ENCODE measurements at places on chromosomes 4 and X.

- no peak for DNase-seq
Measured at GRCh38 chrX:151825925-151826485, 86.7 kb upstream of the MAGEA4 start.

DNA sequence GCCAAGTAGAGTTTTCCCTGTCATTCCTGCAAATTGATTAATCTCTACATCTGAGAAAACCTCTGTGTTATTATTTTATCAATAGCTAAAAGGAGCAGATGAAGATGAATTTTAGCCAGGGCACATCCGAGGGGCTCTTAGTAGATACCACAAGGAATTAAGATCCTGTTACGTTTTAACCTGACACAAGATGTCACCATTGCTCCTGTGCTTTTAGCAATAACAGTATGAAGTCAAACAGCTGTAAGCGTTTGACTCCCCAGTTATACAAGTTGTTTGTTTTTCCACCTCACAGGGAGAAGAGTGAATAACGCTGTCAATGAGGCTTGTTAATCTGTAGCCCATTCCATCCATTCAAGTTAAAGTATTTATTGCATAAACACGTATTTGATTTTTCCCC is 76.0 kb upstream of the AP1S2 start:
- DNase-seq = no peak

DNA sequence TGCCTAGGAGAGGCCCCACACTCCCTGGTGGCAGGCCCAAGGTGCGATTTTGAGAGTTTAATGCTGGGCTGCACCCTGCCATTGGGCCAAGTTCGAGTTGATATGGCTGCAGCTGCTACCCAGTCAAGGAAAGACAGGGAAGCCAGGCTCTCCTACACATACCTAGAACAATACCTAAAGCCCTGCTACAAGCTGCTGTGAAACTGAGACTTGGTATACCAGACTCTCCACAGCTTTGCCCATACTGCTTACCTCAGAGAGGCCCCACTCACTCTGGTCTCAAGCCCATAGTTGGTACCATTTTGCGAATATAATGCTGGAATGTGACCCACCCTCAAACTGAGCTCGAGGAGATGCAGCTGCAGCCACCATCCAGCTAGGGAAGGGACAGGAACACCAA is 147.7 kb upstream of the MAGEB2 start:
- no peak for DNase-seq

DNA sequence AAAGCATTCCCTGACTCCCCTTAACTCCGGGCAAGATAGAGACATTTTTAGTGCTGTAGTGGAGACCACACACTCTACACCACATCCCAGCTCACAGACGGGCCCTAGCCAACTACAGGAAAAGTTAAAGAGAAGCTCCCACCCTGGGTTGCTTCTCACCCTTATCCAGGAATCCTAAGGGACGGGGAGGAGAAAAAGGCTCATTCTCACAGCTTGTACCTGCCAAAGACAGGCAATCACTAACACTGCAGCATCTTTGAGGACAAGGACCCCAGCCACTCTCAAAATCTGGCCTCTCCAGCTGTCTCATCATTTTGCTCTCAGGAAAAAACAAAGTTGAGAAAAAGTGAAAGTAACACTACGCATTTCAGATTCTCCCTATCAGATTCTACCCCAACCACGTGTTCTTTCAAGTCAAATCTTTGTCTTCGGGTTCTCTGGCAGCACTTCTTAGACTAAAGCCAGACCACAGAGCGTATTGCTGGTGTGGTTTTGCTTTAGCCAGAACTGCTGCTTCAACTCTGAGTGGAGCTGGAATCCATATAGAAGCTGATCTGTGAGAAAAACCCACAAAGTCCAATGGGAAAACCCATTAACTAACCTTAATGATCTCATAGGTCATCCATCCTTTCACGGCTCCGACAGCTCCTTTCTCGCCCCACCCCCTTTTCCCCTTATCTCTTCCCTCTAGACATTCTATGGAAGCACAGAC is 605.9 kb upstream of the DIPK2B start:
- DNase-seq = no peak

Measured in dorsolateral prefrontal cortex (tissue), 122 donors.